Stimulated activated CD4-positive, alpha-beta T cell treated with anti-CD3 and anti-CD28 coated beads, TNF-alpha, amount 100 ng/mL, for 1 hour (primary cell): ENCODE measurements at places on chromosomes 1 and 21.
A peak's percentile ranks its signal among the peaks of the same experiment; 100 is the strongest.

- DNase-seq, result no peak
Observed at GRCh38 chr1:78627321-78627720, 7.1 kb downstream of the IFI44L start.

DNA sequence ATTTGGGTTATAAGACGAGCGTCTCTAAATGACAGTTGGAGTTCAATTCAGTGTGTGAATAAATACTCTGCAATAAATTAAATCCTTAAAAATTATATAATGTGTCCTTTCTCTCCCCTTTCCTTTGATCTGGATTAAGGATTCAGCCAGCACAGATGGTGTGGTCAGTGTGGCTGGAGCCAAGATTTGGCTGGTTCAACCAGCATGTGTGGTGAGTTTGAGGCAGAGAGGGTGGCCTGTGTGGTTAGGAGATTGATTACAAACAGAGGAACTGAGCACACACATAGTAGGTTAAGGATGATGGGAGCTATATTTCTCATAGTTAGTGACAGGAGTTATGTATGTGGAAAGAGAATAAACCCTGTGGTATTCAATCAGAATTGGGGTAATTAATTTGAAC lies 14.2 kb upstream of the AMIGO1 start:
- no peak for DNase-seq

- no peak for DNase-seq
Observed at GRCh38 chr1:184507165-184507564, 120.3 kb downstream of the C1orf21 start.

GRCh38 chr1:174153825-174154107 lies 5.6 kb upstream of the RABGAP1L start:
- no peak for DNase-seq

DNA sequence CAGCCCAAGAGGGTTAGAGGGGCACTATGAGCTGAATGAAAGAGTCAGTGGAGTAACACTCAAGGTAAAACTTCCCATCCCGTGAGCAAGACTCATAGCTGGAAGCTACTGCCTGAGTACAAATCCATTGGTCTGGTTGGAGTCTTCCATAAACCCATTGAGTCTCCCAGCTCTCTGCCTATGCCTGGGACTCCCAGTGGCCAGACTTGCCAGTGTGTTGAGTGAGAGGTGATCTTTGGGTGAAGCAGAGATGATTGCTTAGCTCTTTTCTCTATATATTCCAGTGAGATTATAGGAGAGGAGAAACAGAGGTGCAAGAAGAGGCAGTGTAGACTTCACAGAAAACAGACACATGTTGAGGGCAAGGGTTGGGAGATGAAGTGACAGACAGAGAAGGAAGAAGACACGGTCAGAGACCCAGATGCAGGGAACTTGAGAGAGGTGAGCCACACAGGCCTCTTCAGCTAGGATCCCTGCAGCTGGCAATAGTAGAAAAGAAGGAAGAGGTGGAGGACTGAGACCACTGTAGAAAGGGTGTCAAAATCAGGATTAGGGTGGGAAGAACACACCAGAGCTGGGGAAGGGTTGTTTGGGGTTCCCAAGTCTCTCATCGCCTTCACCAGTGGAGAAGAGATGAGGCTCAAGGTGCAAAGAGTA lies 3.7 kb downstream of the FOXD2 start:
- no peak for DNase-seq

GRCh38 chr1:163130225-163130856 lies 61.2 kb downstream of the RGS4 start:
- no peak for DNase-seq

- DNase-seq, result peak; percentile 88
Observed at GRCh38 chr1:42958488-42959319, at the start of gene SLC2A1. Gene SLC2A1, minus strand, starts transcription at chr1:42958868. Its CDS starts 217 bp downstream, at chr1:42958651.

DNA sequence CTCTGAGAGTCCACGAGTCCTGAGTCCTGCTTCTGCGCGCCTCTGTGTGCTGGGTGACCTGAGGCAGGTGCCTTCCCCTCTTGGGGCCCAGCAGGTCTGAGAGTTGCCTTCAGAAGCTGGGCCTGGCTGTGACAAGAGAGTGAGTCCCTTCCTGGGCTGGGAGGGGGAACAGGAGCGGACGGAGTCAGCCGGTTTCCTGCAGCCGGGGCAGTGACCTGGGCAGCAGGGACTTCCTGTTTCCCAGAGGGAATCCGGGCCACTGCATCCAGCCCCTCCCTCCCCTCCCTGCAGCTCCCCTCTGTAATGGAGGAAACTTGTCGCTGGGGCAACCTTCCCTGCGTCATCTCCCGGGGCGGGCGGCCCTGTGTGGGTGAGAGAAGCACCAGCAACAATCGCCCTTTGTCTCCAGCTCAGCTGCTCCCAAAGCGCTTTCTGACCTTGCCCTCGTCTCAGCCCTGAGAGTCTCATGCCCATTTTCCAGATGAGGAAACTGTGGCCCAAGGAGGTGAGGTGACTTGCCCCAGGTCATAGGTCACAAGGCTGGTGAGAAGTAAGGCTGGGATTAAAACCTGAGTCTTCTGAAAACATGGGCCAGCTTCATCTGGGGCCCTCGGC lies 61.1 kb downstream of the SDC3 start:
- no peak for DNase-seq

- DNase-seq, result no peak
Observed at GRCh38 chr1:111516005-111516535, 12.6 kb upstream of the ADORA3 start.

- DNase-seq, result no peak
Observed at GRCh38 chr21:15276243-15276642, 211.4 kb upstream of the NRIP1 start.

GRCh38 chr1:207459008-207459407 lies 4.9 kb downstream of the CR2 start:
- DNase-seq, result no peak

GRCh38 chr21:28444111-28444510 lies 548.6 kb downstream of the LTN1 start:
- DNase-seq, result no peak

DNA sequence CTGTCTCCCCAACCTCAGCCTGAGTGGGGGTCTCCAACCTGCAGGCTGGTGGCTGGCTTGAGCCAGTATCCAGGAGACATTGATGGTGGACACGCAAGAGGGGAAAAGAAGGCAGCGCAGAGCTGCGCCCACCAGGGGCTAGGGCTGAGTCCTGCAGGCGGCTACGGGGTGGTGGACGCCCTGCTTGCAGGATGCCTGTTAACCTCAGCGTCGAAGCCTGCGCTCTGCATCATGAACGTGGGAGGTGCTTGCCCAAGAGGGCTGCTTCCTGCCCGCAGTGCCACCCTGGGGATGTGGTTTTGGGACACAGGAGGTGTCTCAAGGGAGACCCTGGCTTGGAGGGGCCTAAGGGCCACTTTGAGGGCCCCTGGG lies 11.6 kb downstream of the CFAP410 start:
- no peak for DNase-seq

DNA sequence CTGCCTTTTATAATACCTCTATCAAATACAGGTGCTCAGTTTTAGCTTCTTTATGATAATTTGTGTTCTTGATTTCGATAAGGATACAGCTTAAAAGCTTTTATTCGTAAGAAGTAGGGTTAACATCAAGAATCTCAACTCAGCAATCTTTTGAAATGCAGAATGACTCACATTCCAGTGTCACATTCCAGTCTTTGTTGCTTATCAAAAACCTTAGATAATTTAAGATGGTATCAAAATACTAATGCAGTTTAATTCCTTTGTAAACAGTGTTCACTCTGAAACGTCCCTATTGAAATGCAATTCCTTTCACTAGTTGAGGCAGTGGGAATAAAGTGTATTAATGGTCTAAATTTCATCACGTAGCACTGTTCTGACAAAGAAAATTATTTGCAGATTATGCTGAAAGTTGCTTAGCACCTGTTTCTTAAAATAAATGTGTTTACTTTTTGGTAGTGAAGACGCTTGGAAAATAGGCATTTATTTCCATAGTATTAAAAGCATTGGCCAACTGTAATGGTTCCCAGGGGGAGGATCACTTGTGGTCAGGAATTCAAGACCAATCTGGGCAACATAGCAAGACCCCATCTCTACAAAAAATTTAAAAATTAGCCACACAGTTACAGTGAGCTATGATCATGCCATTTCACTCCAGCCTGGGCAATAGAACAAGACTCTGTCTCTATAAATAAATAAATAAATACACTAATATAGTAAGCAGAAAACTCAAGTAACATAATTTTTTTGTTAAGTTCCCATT lies 10.1 kb upstream of the CNN3 start:
- DNase-seq, result no peak

DNA sequence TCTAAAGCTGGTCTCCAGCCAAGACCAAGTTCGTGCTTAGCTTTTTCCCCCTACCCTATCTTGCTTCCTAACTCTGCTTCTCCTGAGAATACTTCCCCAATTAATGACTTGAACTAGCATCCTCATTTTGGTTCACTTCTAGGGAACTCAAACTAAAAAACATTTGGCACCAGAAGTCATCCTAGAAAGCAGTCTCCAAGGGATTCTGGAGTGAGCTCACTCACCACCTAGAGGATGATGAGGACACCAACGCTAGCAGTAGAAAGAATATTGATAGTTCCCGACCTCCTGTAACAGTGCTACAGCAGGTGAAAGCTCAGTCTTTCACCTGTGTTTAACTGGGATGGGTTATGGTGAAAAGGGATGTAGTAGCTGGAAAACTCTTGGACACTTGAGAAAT lies 4.7 kb upstream of the PSMB2 start:
- DNase-seq, result no peak

GRCh38 chr1:113153116-113153803 lies 80.3 kb downstream of the LRIG2 start:
- DNase-seq, result no peak

- DNase-seq, result no peak
Observed at GRCh38 chr1:191971447-191971846, 186.8 kb upstream of the RGS18 start.

GRCh38 chr1:184552446-184552845 lies 165.6 kb downstream of the C1orf21 start:
- DNase-seq, result no peak

- no peak for DNase-seq
Observed at GRCh38 chr1:221801773-221802516, 60.1 kb upstream of the DUSP10 start.

DNA sequence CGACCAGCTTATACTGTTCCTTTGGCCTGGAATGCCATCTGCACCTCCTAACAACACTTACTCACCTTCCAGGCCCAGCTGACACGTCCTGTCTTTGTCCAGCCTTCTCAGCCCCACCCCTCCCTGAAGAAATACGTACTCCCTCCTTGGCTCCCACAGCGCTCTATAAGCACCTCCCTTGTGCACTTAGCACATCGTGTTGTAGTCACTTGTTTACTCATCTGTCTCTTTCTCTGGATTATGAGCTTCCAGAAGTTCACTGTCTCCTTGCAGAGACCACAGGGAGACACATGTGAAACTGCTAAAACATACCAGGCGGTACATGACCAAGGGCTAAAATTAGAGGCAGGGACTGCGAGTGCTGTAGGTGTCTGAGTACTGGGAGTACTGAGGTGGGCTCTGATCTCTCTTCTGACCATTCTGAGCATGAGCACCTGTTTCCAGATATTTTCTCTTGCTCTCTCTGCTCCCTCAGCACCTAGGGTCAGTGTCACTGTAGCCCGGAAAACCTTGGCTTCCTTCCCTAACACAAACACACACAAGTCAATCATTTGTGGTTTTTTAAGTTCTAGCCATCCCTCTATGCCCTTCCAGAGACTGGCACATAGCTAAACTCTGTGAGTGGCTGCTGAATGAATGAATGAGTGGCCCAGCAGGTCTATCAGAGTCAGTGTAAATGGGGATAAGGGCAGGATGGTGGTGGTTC lies 5.1 kb downstream of the DCST1 start:
- no peak for DNase-seq

DNA sequence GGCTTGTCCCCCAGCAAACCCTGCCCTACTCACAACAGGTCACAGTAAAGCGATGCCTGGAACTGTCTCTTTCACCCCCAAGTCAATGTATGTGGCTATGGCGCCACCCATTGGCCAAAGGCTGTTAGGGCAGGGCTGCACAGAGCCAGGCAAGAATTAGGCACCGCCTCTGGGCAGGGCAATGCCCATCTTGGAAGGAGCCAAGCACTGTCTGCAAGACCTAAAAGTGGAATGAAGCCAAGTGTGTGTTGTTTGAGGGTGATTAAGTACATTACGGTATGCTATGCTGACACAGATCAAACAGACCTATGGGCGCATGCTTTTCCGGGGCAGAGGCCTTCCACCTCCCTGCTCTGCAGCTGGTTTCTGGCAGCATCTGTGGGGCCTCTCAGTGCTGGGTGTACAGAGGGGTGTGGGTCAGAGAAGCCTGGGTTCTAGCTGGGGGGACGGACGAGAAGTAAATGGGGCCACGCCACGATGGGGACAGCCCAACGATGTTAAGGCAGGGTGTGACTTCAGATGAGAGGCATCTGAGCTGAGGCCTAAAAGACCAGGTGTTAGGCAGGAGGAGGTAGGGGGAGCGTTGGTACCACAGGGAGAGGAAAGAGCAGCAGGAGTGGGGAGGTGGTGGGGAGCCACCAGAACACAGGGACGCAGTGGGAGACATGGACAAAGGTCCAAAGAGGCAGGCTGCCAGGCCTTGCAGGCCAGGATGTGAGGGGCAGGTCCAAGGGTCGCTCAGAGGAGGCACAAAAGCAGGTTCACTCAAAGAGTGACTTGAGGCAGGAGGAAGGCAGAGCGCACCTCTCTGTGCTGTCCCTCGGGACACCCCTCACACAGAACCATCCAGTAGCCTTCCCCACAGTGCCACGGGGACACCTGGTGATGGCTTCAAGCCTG lies 49.8 kb downstream of the ACOT7 start:
- DNase-seq, result peak; percentile 39

- peak; percentile 18 for DNase-seq
Observed at GRCh38 chr21:15514073-15514946, 215.5 kb upstream of the USP25 start.

GRCh38 chr1:177067752-177068410 lies 96.6 kb downstream of the ASTN1 start:
- DNase-seq, result no peak

- no peak for DNase-seq
Observed at GRCh38 chr21:45217010-45217409, 70.7 kb downstream of the POFUT2 start.

- no peak for DNase-seq
Observed at GRCh38 chr1:34746785-34747637, 7.8 kb upstream of the GJB5 start.

DNA sequence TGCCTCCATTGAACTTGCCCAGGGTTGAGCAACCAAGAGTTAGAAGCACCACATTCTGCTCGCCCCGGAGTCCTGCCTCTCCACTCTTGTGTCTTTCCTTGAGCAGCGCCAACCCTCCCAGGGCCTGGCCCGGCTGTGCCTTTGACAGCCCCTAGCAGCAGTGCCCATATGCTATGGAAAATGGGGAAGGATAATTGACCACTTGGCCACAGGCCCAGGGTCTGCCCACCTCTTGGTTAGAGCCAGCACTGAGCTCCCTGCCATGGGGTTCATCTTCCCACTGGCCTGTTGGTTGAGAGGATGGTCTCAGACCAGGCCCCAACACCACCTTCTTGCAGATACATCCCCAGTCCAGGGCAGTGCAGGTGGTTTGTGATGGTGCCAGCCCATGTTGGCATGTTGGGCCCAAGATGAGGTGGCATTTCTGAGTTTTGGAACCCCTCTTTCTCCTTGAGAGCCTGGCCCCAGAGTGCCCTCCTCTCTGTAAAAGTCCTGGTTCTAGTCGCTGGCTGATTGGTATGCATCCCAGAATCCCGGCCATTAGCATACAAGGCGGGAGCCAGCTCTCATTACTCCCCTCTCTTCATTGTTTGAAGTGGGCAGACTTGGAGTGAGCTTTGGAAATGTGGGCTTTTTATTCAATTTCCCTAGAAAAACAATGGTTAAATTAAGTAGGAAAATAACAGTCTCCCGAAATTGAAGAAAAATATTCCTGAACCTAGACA lies 7.6 kb downstream of the ARHGEF10L start:
- no peak for DNase-seq
